A172 (cell line): ENCODE measurements at places on chromosomes 4 and X. TPM values are rescaled to one million over a fixed set of nuclear protein-coding genes. Genes with fewer than 3 reads are reported as not detected.
A peak's percentile ranks its signal among the peaks of the same experiment; 100 is the strongest.

Gene PABPC1L2A
- not detected in 2 replicates for total RNA-seq

Gene UGT2B10
- not detected in 2 replicates for total RNA-seq

Gene GDPD2
- 0.07 and 0.12 TPM in 2 replicates for total RNA-seq

Gene GPM6B
- total RNA-seq, result not detected in 2 replicates

Gene GNRHR
- not detected in 2 replicates for total RNA-seq

Gene CXCL3
- not detected in 2 replicates for total RNA-seq

- DNase-seq, result no peak
Measured at GRCh38 chr4:10703766-10704429, 19.3 kb upstream of the CLNK start.

DNA sequence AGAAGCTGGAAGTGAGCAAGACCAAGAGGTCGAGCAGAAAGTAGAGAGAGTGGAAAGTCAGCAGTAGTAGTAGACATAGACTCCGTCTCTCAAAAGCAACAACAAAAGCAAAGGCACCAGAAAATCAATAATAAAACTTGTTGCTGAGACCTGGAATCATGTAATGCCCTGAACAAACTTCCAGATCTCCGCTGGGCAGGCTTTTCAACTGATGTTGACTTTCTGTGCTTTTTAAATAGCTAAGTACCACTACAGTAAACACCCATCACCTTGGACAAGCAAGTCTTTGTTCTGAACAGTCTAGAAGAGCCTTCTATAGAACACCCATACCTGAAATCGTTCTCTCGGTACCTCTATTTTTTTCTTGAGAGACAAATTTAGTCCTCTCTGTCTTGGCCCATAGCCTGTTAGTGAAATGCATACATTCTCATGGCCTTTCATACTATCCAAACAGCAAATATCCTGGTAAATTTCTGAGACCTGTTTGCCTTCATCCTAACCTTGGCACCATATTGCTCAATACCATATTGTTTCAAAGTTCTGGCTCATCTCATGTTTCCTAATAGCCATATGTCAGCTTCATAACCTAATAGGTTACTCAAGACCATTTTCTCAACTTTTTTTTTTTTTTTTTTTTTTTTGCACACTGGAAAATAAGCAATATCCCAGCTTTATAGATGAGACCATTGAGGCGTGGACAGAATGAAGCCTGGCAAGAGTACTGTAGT lies 200.6 kb upstream of the RBPJ start:
- no peak for DNase-seq

DNA sequence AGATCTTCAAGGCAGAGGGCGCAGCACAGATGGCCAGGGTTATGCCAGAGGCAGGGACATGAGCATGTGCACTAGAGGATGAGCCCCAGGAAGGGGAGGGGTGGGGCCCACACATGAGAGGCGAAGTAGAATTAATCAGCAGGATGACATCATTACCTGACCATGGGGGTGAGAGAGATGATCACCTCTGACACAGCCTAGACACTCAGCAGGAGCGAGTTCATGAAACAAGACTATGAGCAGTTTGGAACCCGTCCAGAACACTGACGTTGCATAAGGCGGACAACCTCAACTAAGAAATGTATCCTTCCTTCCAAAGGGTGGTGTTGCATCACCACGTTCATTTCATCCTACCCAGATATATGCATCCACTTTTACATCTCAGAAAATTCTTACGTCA lies 446.7 kb upstream of the TENM3 start:
- DNase-seq, result peak; percentile 7

DNA sequence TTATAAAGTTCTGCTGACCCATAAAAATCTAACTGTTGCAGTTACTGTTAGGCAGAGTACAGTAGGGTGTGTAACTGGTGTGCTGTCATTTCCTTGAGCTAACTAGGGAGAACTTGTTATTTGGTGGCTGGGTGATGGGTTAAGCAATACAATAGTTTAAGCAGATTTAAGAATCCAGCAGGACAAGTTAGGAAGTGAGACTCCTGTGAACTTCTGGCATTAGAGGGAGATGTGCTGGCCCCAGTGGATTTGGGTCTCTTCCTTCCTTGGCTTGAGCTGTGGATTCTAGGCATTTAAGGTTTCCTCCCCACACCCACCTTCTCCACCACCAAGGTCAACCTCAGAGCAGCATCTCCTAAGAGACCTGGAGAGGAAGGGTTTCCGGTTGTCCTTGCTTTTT lies 70.5 kb downstream of the CLCN5 start:
- DNase-seq, result no peak

- DNase-seq, result no peak
Measured at GRCh38 chr4:36348403-36348938, 67.1 kb downstream of the DTHD1 start.

DNA sequence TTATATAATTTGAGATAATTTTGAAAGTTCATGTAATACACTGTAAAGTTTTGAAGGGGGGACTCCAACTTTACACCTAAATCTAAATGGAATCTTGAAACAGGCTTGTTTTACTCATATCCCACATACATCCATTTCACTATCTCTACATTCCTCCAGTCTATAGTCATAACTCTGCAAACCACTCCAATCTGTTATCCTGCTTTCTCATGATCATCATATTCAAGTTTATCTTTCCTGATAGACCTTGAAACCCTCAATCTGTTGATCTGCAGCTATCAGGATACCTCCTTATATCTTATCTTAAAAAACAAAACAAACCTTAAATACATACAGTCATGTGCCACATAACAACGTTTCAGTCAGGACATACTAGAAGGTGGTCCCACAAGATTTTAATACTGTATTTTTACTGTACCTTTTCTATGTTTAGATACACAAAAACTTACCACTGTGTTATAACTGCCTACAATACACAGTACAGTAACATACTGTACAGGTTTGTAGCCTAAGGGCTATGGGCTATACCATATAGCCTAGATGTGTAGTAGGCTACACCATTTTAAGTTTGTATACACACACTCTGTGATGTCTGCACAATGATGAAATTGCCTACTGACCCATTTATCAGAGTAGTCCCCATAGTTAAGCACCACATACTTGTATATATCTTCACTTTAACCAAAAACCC lies 14.0 kb downstream of the CHIC2 start:
- peak; percentile 49 for DNase-seq
